ENCODE measurements at places on chromosomes 3 and 15.

DNA sequence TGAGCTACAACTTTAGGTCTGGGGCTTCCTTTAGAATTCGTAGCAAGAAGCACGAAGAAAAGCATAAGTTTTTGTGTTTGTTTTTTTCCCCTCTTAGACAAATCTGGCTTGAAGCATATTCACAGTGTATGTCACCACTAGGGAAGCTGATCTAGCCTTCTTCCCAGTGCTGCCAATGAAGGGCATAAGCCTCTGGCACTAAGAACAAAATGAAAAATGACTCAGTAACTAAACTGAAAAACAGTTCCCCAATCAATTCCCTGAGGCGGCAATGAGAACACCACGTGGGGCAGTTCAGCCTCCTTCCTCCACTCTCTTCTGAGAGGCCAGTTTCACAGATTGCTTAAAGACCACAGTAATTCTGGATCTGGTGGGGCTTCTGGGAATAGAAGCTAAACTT lies 338.1 kb downstream of the GAP43 start:
- peak; percentile 2 for DNase-seq

DNA sequence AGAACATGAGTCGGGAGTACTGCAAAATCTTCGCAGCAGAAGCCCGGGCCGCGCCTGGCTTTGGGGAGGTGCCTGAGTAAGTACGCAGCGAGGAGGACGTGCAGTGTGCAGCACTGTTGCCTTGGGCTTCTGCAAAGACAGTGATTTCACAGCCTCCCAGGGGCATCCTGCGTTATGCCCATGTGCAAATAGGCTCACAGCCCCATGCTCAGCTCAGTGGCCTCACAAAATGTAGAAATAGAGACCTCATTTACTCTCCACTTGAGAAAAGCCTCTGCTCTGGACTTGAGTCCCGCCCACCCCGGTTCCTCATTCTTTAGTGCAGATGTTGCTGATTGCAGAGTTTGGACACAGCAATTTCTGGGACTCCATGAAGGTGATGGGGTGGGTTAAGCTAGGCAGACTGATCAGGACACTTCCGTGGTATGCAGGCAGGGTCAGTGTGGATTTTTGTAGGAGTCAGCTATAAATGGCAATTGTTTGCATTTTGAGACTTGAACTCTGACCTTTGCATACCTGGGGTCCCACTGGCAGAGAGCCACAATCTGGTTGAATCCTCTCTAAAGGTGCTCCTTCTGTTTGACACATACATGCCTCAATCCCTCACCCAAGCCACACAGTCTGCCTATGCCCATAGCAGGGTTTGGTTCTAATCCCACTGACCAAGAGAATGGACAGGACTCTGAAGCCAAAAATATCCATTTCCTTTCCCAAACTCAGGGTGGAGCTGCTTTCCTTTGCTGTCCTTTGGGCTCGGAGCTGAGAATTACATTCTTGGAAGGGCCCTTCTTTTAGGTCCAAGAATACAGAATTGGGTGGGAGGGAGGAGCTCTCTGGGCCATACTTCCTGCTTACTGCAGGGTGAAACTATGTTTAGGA lies 20.7 kb upstream of the SLC28A1 start:
- DNase-seq, result peak; percentile 30

- no peak for DNase-seq
Measured at GRCh38 chr3:157204880-157205279, 44.9 kb upstream of the CCNL1 start.

DNA sequence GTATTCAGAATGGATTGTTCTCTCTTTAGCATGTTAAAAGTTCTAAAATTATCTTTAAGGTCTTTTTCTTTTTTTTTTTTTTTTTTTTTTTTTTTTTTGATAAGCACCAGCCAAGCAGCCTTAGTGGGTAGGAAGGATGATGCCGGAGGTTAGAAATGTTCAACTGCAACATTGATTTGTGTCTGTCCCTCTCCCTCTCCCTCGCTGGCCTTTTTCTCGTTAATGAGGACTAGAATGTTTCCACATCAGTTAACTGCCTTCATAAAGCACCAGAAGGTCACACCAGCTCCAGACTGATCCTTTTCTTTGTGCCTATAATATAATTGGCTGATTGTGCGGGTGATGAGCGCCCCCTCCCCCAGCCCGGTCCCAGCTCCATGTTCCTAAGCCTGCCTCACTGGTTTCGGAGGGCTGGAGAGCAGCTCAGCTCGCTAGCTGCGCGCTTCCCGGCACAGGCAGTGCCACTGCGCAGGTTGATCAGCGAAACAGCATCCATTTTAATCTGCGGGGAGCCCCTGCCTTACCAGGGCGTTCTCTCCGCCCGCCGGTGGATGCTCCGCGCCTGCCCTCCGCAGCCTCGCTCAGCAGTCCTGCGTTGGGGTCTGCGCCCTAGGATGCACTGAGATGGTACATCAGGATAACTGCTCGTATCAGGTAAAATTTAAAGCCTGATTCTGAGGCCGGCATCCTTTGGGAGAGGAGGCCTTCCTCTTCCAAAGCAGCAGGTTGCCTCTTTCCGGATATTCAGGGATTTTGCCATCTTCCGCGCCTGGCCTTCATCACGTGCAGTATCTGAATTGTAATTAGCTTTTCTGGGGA lies 148.9 kb upstream of the IL12A start:
- DNase-seq, result no peak

DNA sequence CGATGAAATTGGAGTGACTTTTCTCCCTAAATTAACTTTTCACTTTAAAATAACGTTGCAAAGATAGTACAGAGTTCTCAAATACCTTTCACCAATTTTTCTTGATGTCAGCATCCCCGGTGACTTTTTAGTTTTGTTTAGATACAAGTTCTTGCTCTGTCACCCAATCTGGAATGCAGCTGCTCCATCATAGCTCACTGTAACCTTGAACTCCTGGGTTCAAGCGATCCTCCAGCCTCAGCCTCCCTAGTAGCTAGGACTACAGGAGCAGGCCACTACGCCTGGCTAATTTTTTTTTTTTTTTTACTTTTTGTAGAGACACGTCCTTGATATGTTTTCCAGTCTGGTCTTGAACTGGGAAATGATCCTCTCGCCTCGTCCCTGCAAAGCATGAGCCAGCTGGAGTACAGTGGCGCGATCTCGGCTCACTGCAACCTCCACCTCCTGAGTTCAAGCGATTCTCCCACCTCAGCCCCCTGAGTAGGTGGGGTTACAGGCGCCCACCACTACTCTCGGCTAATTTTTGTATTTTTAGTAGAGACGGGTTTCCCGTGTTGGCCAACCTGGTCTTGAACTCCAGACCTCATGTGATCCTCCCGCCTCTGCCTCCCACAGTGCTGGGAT lies 747 bp downstream of the NSUN3 start:
- peak; percentile 23 for DNase-seq

DNA sequence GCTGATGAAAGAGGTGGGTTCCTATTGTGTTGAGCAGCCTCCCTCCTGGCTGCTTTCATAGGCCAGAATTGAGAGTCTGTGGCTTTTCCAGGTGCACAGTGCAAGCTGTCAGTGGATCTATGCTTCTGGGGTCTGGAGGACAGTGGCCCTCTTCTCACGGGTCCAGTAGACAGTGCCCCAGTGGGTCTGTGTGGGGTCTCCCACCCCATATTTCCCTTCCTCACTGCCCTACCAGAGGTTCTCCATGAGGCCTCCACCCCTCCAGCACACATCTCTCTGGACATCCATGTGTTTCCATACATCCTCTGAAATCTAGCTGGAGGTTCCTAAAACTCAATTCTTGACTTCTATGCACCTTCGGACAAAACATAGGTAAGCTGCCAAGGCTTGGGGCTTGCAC lies 201.2 kb downstream of the FAM43A start:
- DNase-seq, result no peak

- DNase-seq, result peak; percentile 21
Measured at GRCh38 chr15:88256279-88257230, at the start of gene NTRK3. Gene NTRK3, minus strand, starts transcription at chr15:88256739. Its CDS starts 586 bp downstream, at chr15:88256153.
